ENCODE measurements at places on chromosomes 6 and 20. TPM values are rescaled to one million over a fixed set of nuclear protein-coding genes. Genes with fewer than 3 reads are reported as not detected.

Gene RAET1G
- polyA plus RNA-seq: 24.4 TPM

Gene SLC22A3
- polyA plus RNA-seq: 44.9 TPM

Gene CD40
- polyA plus RNA-seq: 4.7 TPM

Gene WFDC5
- not detected for polyA plus RNA-seq

Gene LY86
- not detected for polyA plus RNA-seq

Gene CNKSR3
- 3.5 TPM for polyA plus RNA-seq

Gene MAP7
- 49.5 TPM for polyA plus RNA-seq

Gene FUT9
- polyA plus RNA-seq: not detected

Gene BEND6
- 2.4 TPM for polyA plus RNA-seq

Gene TNFRSF6B
- polyA plus RNA-seq: 0.63 TPM

Gene GDAP1L1
- 0.13 TPM for polyA plus RNA-seq

Gene C6orf132
- polyA plus RNA-seq: 1.1 TPM

Gene CAGE1
- not detected for polyA plus RNA-seq

Gene TRIM15
- 0.09 TPM for polyA plus RNA-seq

Gene HLA-DQA2
- not detected for polyA plus RNA-seq

Gene CALHM4
- not detected for polyA plus RNA-seq

Gene PDE7B
- polyA plus RNA-seq: 6.3 TPM

Gene CHRNA4
- polyA plus RNA-seq: 0.21 TPM

Gene PACRG
- not detected for polyA plus RNA-seq

Gene UNC5CL
- 0.79 TPM for polyA plus RNA-seq

Gene SLPI
- 3.7 TPM for polyA plus RNA-seq

Gene RBPJL
- not detected for polyA plus RNA-seq

Gene TSBP1
- not detected for polyA plus RNA-seq

Gene ISM1
- polyA plus RNA-seq: 0.39 TPM

Gene HNF4A
- 25.9 TPM for polyA plus RNA-seq

Gene ELOVL2
- polyA plus RNA-seq: 10.6 TPM

All from A549 (cell line).